ENCODE measurements at places on chromosomes 7 and 10.

- DNase-seq = no peak
Observed at GRCh38 chr10:71132321-71132810, 80.0 kb upstream of the UNC5B start.

- DNase-seq = no peak
Observed at GRCh38 chr10:116510565-116510964, 35.2 kb upstream of the PNLIP start.

DNA sequence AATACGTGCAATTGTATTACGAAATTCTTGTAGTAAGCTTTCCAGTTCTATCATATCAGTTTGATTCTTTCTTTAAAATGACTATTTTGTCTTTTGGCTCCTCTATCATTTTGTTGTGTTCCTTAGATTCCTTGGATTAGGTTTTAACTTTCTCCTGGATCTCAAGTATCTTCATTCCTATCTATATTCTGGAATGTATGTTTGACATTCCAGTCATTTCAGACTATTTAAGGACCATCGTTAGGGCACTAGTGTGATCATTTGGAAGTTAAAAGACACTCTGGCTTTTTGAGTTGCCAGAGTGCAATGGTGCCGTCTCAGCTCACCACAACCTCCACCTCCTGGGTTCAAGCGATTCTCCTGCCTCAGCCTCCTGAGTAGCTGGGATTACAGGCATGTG is 45.7 kb upstream of the SFTPD start:
- no peak for DNase-seq

DNA sequence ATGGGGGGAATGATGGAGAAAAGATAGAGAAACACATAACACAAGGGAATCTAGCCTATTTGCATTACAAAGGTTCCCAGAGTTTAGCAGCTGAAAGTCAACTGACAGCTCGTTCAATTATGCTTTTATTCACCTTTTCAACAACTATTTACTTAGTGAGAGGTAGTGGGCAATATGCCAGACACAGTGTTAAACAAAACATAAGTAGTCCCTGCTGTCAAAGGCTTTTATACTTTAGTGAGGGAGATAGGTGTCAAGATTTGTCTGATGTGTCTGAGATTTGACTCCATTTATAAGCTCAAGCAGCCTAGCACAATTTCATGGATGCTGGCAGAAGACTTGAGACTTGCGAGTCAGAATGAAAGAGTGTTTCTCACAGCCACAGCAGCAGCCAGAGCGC is 549.0 kb upstream of the VSTM2A start:
- no peak for DNase-seq

- DNase-seq = no peak
Observed at GRCh38 chr7:114081606-114082425, 163.0 kb upstream of the PPP1R3A start.

GRCh38 chr7:139033346-139034114 is 2.3 kb downstream of the ZC3HAV1L start:
- no peak for DNase-seq

DNA sequence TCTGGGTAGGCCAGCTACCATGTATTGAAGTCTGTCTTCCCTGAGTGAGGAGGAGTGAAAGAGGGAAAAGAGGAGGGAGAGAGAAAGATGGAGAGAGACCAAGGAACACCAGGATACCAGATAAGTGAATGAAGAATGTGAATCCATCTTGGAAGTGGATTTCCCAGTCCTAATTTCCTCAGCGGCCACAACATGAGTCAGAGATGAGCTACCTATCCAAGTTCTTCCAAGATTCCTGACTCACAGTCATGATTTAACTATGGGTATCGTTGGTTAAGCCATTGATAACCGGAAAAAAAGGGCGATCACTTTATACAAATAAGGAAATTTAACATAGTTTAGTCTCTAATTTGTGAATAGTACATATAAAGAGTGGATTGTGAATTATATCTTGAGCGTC is 561.8 kb downstream of the ATRNL1 start:
- no peak for DNase-seq

- no peak for DNase-seq
Observed at GRCh38 chr10:54372179-54372578, 428.9 kb downstream of the PCDH15 start.

GRCh38 chr7:81349044-81349443 is 420.8 kb downstream of the HGF start:
- DNase-seq = no peak

- no peak for DNase-seq
Observed at GRCh38 chr10:50972591-50972990, 87.2 kb upstream of the A1CF start.

GRCh38 chr10:127553417-127553816 is 4.3 kb downstream of the NPS start:
- no peak for DNase-seq

- no peak for DNase-seq
Observed at GRCh38 chr7:55477781-55478374, 94.4 kb downstream of the VOPP1 start.

DNA sequence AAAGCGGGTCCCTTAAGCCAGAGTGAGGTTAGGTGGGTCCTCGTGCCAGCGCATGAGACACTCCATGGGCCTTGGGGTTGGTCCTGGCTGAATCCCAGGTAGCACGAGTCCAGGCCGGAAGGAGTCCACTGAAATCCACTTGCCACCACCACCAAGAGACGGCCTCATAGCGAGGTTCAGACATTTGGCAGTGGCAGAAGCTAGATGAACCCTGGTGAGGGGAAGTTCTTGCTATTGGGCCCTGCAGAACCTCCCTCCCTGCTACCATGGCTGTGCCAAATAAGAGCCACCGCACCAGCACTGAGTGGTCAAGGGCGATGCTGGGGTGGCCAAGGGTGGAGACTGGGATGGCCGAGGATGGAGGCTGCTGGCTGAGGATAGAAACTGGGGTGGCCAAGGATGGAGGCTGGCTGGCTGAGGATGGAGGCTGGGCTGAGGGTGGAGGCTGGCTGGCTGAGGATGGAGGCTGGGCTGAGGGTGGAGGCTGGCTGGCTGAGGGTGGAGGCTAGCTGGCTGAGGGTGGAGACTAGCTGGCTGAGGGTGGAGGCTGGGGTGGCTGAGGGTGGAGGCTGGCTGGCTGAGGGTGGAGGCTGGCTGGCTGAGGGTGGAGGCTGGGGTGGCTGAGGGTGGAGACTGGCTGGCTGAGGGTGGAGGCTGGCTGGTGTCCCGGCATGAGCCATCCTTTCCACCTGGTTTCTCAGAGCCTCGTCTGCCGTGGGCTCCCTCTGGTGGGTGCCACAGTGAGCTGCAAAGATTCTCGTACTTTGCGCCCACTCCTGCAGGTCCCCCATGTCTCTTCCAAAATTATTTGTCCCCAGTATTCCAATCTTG is 88.2 kb downstream of the ELFN1 start:
- DNase-seq = no peak

DNA sequence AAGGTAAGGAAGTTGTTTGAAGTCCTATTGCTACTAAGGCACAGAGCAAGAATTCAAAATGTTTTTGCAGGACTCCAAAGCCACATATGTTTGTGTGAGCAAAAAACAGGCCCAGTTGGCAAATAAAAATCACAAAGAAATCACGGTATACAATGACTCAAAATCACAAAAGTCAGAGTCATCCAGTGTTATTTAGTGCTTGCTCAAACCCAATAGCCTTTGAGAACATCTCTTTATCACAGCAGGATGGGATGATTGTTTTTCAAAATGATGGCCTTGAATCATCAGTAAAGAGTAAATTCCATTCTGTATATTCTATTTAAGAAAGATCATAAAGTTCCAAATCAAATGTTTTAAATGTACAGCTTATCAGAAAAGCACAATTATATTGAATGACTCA is 693.9 kb downstream of the REEP3 start:
- DNase-seq = no peak

- no peak for DNase-seq
Observed at GRCh38 chr10:31142026-31142425, 110.4 kb upstream of the ZNF438 start.

- no peak for DNase-seq
Observed at GRCh38 chr10:89162596-89162995, 44.5 kb downstream of the CH25H start.

- DNase-seq = no peak
Observed at GRCh38 chr10:4391683-4392082, 434.3 kb upstream of the AKR1E2 start.

DNA sequence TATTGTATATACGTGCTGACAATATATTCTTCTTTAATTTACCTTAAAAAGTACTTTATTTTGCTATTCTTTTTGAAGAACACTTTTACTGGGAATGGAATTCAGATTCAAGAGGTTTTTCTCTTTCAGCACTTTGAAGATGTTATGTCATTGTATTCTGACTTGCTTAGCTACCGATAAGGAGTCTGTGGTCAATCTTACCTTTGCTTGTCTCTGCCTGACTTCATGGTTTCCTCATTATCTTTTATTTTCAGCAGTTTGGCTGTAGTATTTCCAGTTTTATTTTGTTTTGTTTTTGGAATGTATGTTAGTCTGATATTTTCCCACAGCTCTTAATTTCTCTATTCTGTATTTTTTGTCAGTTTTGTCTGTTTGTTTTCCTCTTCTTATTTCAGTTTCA is 187.9 kb upstream of the SMIM30 start:
- no peak for DNase-seq

GRCh38 chr7:44634839-44635591 is 28.6 kb downstream of the OGDH start:
- no peak for DNase-seq

GRCh38 chr7:33422141-33422540 is 292.8 kb downstream of the BBS9 start:
- no peak for DNase-seq

- no peak for DNase-seq
Observed at GRCh38 chr7:114590298-114590697, 175.7 kb downstream of the FOXP2 start.

DNA sequence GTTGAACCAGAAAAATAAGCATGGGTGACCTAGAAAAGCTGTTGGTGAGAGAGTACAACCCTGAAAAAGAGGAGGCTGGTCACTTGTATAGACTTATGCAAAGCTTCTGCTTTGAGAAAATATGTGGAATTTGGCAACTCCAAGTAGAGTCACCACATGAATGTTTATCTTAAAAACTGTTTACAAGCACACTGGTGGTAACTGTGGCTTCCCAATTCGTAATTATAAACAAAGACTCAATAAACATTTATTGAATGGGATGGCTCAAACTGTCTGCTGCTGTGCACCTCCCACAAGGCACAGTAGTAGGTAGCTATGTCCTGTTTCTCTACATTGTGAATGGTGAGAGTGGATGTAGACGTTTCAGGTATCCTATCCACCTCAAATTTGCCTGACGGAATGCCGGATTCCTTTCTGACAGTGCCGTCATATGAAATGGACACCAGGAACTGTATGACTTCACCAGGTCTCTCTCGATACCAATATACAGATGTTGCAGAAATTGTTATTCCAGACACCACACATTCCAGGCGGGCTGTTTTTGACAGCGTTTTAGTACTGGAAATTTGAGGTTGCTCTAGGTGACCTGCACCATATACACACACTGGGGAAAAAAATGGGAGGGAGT is 43.4 kb upstream of the TARP start:
- no peak for DNase-seq

DNA sequence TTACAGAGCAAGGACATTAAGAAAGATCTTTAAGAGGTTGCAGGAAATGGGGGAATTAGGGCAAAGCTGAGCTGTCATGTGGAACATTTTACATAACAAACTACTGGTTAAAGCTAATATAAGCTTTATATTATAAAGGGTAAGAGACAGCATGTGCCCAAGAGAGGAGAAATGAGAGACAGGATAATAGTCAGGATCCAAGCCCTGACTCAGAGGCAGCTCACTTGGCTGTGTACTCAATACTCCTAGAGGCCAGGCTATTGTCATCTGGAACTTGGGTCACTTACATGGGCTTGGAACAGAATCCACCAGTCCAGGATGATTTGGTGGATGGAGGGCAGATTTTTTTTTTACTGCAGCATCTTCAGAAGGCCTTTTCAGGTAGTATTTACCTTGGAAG is 418.6 kb upstream of the ZMIZ1 start:
- no peak for DNase-seq

DNA sequence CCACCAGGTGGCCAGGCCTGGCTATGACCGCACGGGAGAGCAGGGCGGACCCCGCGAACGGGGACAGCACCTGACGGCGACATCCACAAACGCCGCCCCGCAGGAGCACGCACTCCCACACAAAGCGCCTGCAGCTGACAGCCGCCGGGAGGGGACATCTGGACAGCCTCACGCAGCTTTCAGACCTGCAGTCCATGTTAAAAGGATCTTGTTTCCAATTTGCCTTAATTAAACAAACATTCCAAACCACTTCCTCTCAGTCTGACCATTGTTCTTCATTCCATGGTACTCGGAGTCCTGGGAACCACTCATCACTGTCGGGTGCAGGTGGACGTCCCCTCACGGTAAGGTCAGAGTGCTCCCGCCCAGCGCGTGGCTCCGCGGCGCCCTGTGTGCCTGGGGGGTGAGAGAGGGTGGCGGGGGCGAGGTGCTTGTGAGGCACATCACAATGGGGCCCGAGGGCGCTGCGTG is 5.9 kb upstream of the GPER1 start:
- no peak for DNase-seq

DNA sequence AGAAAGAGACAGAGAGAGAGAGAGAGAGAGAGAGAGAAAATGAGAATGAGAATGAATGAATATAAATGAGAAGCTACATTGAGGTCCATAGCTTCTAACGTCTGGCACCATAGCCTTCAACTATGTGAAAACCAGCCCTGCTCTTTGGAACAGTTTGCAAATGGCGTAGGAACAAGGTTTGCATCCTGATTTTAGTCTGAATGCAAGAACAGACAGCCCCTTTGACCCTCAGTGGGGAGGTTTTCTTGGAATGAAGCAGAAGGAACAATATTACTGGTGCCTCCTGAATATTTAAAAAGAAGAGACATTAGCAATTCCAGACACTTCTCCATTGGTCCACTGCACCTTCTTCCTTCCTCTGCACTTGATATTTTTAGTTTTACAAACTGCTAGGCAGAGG is 23.0 kb downstream of the LHPP start:
- no peak for DNase-seq

DNA sequence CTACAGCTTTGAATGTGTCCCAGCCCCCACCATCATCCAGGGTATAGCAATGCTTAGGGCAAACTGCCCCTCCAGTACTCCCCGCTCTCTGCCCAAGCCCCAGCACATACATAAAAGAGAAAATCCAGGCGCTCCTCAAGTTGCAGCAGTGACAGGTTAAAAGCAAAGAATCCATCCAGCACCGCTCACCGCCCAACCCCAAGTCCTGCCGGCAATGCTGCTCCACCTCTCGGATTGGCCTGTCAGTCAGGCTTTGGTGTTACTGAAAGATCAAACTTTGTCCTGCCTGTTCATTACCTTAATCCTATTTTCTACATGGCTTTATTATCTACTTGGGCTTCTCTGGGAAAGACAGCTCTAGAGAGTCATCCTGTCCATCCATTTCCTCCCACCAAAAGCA is 31.9 kb downstream of the DPCD start:
- no peak for DNase-seq

Data from T-helper 22 cell (primary cell).